ENCODE measurements at places on chromosomes 11 and 22.

GRCh38 chr22:50717709-50718351 lies 20.2 kb upstream of the ACR start:
- no peak for DNase-seq

DNA sequence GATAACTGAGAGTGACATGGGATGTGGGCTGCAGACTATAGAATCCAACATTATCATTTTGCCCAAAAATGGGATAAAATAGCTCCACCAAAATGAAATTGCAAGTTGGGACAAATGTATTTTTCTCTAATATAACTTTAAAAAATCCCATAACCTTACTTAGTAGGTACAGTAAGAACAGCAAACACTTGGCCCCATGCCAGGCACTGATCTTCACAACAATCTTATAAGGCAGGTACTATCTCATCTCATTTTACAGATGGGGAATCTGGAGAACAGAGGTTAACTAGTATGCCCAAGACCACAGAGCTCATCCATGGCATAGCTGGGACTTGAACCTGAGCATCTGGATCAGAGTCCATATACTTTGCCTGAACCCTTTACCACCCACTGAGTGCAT lies 13.5 kb upstream of the ARHGEF17 start:
- DNase-seq, result no peak

GRCh38 chr11:67548555-67549110 lies 25.4 kb upstream of the CABP2 start:
- no peak for DNase-seq

- DNase-seq, result no peak
Observed at GRCh38 chr11:116804001-116804400, 12.3 kb upstream of the APOA5 start.

GRCh38 chr22:17804331-17805080 lies 30.2 kb upstream of the BID start:
- no peak for DNase-seq

DNA sequence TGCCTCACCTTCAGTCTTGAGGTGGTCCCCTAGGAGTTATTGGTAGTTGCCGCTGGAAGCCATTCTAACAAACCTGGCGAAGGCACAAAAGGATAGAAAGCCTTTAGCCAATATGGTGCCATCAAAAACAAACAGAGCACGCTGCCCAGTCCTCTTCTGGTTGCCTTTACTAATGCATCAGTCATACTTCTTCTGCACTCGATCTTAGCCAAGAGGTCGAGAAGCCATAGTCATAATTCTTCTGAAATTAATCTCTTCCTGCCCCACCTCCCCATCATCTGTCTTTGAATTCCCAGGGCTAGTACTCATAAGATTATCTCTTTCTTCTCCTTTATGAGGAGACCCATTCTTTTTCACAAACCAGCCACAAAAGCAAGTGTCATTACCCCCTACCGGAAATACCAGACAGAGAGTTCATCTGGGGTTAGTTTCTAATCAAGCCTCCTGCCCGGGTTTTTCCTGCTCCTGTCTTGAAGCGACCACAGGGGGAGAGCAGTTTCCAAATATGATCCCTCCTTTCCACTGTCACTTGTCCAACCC lies 21.4 kb upstream of the EHF start:
- DNase-seq, result no peak

DNA sequence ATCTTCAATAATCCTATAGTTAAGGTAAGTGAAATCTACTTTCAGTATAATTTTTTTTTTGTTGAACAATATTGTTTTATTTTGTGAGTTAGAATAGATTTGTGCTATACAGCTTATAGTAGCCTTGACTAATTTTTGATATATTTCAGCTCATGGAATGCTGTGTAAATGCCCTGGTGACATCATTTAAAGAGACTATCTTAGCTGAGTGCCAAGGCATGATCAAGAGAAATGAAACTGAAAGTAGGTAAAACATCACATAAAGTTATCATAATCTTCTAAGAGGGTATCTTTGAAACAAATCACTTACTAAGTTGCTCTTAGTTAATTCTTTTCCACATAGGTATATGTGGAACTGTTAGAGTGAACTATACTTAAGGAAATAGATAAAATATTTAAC lies 51.4 kb upstream of the ACAT1 start:
- DNase-seq, result no peak

GRCh38 chr22:39908136-39908535 lies 7.3 kb downstream of the GRAP2 start:
- no peak for DNase-seq

- DNase-seq, result peak; percentile 73
Observed at GRCh38 chr22:47043835-47044721, 281.6 kb downstream of the TBC1D22A start.

GRCh38 chr11:1503708-1504104 lies 17.1 kb upstream of the MOB2 start:
- DNase-seq, result no peak

GRCh38 chr11:26087120-26087935 lies 244.6 kb upstream of the ANO3 start:
- no peak for DNase-seq

GRCh38 chr11:63831326-63831725 lies 7.6 kb upstream of the MARK2 start:
- DNase-seq, result no peak

DNA sequence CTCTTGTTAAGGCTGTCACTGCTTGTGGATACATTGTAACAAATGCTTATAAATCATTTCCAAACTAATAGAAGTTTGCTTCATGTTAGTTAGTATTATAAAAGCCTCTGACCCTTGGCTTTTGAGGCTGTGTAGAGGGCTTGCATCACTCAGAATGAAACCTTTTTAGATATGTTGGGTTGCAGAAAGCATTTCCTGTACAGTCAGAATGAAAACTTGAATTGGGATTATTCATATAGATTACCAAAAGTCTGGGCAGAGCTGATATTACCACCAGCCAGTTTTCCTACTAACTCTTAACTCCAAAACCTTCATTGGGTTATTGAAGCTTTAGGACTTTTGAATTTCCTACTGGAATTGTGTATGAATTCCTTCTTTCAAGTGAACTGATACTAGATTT lies 12.0 kb downstream of the KMT2A start:
- DNase-seq, result no peak

GRCh38 chr11:104327861-104328511 lies 164.0 kb upstream of the PDGFD start:
- no peak for DNase-seq

- no peak for DNase-seq
Observed at GRCh38 chr22:29336751-29337490, 21.4 kb upstream of the RASL10A start.

- DNase-seq, result no peak
Observed at GRCh38 chr11:2268729-2269600, 1.4 kb downstream of the ASCL2 start.

DNA sequence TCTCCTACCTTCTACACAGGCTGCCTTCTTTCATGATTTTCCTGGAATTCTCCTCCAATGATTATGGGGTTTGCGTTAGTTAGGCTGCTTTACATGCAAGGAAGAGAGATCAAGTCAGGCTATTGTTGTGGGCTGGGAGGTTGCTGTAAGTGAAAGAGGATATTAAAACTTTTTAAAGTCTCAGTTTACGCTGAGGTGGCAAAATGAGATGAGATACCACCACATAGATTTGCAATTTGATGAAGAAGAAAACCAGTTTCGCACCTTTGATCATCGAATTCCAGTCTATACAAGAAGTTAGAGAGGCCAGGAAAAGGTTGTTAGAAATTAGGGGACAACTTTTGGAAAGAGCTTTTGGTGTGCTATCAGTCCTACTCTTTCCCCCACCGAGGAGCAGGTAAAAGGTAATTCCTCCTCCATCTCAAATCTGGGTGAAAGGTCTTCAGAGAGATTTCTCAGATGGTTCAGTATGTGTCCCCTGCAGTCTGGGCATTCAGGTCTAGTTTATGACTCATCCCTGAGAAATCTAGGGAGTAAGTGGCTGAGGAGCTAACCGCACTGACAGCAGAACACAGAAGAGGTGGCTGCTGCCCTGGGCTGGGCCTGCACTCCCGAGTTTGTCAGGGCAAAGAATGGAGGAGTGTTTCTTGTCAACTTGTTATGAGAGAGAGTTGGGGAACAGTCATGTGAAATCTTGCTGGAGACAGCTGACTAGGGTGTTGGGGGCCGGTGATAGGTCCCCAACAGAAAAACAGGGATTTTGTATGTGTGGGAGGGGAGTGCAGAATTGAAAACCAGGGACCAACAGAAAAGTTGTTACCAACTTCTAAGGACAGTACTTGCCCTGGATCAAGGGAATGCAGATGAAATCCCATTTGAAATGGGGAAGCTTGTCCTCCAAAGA lies 34.7 kb downstream of the CCDC83 start:
- no peak for DNase-seq

GRCh38 chr22:40674274-40674673 lies 5.0 kb upstream of the MCHR1 start:
- no peak for DNase-seq

DNA sequence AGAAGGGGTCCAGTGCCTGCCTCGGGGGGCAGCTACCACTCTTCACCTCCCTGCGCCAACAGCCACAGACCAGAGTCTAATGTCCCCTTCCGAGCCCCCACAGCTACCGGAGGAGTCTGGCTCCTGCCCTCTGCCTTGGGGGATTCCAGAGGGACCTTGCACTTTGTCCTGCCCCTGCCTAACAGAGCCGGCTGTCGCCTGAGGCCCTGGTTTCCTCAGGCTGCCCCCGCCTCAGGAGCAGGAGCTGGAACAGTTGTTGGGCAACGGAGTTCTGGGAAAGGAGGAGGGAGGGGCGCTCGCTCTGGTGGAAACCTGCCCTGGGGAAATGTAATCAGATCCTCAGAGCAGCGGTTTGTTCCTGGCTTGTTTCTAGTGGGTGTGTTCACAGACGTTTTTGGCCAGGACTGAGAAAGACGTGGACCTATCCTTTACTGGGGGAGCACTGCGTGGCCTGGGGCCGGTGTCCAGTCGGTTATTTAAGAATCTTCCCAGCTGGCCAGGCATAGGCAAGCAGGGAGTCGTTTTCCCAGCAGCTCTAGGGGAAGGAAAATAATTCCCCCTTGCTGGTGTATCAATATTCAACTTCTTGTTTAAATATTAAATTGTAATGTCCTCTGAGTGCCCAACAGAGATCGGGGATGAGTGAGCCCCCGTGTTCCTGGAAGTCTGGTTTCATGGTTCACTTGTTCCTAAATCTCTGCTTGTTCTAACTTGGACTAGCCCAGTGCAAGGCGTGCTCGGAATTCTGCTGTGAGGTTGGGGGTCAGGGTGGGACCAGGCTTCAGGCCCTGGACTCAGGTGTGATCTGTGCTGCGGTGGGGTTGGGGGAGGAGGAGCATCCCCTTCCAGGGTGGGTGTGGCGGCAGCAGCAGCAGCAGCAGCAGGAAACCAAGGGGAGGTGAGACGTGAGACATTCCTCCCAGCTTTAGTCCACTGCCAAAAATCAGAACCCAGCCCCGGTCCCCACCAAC lies 32.1 kb downstream of the A4GALT start:
- DNase-seq, result peak; percentile 95

DNA sequence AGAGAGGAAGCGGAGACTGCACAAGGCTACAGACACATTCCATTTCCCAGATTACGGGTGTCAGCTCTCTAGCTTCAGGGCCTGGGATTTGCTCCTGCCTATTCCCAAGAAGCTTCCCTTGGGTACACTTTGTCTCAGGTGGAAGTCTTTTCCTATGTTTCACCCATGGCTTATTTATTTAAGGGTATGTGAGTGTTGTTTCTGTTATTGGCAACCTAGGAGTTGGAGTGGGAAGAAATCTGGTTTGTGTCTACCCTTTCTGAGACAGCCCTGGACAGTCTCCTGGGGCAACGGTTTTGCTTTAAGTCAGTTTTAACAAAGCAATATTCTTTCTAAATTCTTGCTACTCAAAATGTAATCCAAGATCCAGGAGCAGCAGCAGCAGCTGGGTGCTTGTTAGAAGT lies 127.0 kb downstream of the MICAL2 start:
- DNase-seq, result no peak

DNA sequence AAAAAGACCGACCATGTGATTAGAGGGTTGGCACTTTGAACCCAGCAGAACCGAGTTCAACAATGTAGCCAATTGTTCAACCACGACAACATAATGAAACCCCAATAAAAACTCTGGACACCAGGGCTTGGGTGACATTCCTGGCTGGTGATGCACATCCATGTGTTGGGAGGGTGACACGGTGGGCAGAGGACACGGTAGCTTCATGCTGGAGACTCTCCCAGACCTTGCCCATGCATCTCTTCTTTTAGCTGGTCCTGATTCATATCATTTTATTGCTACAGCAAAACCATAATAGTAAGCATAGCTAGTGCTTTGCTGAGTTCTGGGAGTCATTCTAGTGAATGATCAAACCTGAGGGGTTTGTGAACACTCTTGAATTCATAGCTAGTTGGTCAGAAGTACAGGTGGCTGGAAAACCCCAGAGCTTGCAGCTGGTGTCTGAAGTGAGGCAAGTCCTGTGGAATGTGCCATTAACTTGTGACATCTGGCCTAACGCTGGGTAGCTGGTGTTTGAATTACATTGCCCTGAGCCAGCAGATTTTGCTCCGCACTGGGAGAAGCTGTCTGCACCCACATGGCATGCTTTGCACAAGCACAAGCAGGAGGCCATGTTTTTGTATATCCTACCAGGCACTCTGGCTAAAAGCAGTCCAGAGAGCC lies 14.0 kb downstream of the RPUSD4 start:
- no peak for DNase-seq

GRCh38 chr22:31635638-31636306 lies 26.2 kb downstream of the PISD start:
- DNase-seq, result no peak

DNA sequence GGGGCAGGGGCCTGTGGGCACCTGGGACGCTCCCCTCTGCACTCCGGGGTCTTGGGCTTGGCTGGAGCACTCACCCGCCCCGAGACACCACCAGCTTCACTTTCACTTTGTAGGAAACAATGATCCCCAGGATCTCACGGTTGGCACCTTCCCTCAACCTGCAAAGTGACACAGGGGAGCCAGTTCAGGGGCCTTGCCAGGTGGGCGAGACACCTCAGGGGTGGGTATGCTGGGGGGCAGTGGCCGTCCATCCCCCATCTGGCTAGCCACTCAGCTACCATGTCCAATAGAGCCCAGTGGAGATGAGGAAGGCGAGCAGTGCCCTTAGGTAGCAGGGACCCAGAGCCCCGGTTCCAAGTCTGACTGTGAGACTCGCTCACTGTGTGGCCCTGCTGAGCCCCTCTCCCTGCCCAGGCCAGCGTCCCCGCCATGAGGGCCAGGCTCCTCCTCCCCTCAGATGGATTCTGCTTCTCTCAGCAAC lies 32.3 kb downstream of the TPBGL start:
- no peak for DNase-seq

DNA sequence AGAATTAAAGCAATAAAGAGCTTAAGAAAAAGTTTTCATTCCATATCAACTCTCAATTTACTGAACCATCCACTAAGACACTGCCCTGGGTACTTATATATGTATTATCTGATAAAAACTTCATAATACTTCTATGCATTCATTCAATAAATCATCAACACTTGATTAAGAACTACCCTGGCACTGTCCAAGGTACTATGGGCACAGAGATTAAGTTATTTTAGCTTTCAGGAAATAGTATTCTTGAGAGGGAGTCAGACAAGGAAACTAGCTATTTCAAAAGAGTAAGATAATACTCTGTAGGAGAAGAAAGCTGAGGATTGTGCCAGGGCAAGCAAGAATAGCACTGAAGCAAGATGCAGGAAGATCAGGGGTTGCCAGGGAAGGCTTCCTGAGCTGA lies 640.8 kb downstream of the FAM181B start:
- no peak for DNase-seq

- DNase-seq, result peak; percentile 57
Observed at GRCh38 chr22:29635734-29636357, 32.4 kb downstream of the NF2 start.

GRCh38 chr22:19150482-19151328 lies 613 bp upstream of the GSC2 start:
- no peak for DNase-seq
